ENCODE measurements at places on chromosomes 7 and 10. TPM values are rescaled to one million over a fixed set of nuclear protein-coding genes. Genes with fewer than 3 reads are reported as not detected.

INMT gene
- 14.3 TPM for total RNA-seq

SAP25 gene
- total RNA-seq: not detected

CDK1 gene
- total RNA-seq: 0.94 TPM

AGMO gene
- under 0.01 TPM for total RNA-seq

ASL gene
- 18.8 TPM for total RNA-seq

OR2A1 gene
- total RNA-seq: not detected

AOAH gene
- not detected for total RNA-seq

JAKMIP3 gene
- 0.16 TPM for total RNA-seq

CCL24 gene
- not detected for total RNA-seq

SFRP4 gene
- total RNA-seq: 0.32 TPM

FAM20C gene
- 37.5 TPM for total RNA-seq

TLX1 gene
- total RNA-seq: not detected

MAGI2 gene
- 12.8 TPM for total RNA-seq

AMZ1 gene
- total RNA-seq: 0.43 TPM

BHLHA15 gene
- total RNA-seq: 0.16 TPM

FFAR4 gene
- total RNA-seq: not detected

RALA gene
- 30.8 TPM for total RNA-seq

IL6 gene
- total RNA-seq: 0.94 TPM

OLAH gene
- total RNA-seq: not detected

PNLIPRP1 gene
- total RNA-seq: not detected

SYT15B gene
- not detected for total RNA-seq

LIPK gene
- total RNA-seq: not detected

SPDYE1 gene
- under 0.01 TPM for total RNA-seq

MLXIPL gene
- 0.16 TPM for total RNA-seq

OPALIN gene
- total RNA-seq: not detected

HHEX gene
- 2.8 TPM for total RNA-seq

RPEL1 gene
- under 0.01 TPM for total RNA-seq

PNLIPRP2 gene
- total RNA-seq: not detected

TRPV5 gene
- total RNA-seq: not detected

A1CF gene
- under 0.01 TPM for total RNA-seq

PIP gene
- total RNA-seq: not detected

SMKR1 gene
- not detected for total RNA-seq

CUZD1 gene
- 0.47 TPM for total RNA-seq

CCDC186 gene
- total RNA-seq: 23.5 TPM

SPDYE9 gene
- not detected for total RNA-seq

FAM25A gene
- total RNA-seq: not detected
